Uterus (tissue), 4 donors: ENCODE measurements at places on chromosomes 5 and 9. TPM values are rescaled to one million over a fixed set of nuclear protein-coding genes. Genes with fewer than 3 reads are reported as not detected.

The CRB2 gene
- 2.3 TPM for total RNA-seq

The ABLIM3 gene
- 2.6 TPM for total RNA-seq

The CEL gene
- 1.4 TPM for total RNA-seq

The MAMDC4 gene
- 4.2 TPM for total RNA-seq
